ENCODE measurements at places on chromosomes 5 and 9.

- DNase-seq: no peak
Measured at GRCh38 chr5:122515709-122516431, 203.8 kb downstream of the SNCAIP start.

DNA sequence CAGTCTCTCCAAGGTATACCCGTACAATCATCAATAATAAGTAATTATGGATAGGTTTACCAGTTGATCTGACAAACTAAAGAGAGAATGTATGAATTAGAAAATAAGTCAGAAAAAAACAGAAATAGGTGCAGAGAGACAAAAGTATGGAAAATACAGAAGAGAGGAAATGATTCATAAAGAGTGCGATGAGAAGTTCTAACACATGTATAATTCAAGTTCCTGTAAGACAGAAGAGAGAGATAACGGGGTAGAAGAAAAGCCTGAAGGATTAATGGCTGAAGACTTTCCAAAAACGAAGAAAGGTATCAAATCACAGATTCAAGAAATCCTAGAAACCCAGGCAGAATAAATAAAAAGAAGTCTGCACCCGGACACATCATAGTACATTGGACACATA lies 16.2 kb upstream of the SMU1 start:
- no peak for DNase-seq

DNA sequence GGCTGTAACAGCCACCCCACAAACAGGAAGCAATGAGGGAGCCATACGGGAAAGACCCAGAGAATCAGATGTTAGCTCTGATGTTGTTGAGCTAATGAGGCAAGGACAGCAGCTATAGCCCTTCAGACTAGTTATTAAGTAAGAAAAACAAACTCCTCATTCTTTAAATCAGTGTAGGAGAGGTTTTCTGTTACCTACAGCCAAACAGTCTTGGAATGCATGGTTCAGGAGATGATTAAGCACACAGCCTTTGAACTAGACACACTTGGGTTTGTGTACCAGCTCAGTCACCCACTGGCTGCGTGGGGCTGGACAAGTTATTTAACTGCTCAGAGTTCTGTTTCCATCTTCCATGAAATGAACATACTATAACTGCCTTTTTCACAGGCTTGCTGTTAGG lies 68.1 kb downstream of the SPOCK1 start:
- no peak for DNase-seq

GRCh38 chr5:107320846-107321245 lies 349.9 kb downstream of the EFNA5 start:
- DNase-seq: no peak

- DNase-seq: peak; percentile 75
Measured at GRCh38 chr5:95808686-95809413, 13.7 kb downstream of the GLRX start.

- DNase-seq: no peak
Measured at GRCh38 chr5:159392871-159393270, 62.6 kb upstream of the IL12B start.

DNA sequence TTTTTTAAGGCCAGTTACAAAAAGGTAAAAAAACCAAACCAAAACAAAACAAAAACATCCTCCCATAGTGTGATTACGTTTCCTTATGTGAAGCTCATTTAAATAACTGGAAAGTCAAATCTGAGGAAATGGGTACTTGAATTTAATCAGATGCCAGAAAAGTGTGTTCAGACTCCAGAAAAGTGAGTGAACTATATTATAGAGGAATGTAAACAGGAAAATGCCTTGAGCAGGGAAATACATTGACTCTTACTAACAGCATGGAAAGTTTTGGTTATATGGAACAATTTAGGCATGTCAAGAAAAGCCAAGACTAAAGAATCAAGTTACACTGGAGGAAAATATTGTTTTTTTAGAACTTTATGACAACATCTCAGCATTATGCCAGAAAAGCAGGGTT lies 37.8 kb upstream of the RNF20 start:
- DNase-seq: no peak

DNA sequence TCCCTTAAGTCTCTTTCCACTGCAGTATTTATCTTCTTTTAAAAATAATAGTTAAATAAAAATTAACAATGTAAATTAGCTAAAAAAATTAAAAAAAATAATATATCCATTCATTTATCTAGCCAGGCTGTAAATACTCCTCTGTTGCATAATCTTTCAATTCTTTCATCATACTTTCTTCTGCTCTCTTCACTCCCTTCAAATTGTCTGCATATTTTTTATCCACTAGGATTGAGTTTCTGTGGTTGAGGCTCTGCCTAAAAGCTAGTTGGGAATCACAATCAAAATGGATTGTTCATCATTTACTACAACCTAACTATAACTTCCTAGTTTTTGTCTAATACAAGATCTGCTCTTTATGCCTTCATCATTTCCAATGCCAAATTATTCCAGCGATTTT lies 182.2 kb downstream of the PDE4D start:
- no peak for DNase-seq

- no peak for DNase-seq
Measured at GRCh38 chr5:13766236-13766635, 178.3 kb downstream of the DNAH5 start.

DNA sequence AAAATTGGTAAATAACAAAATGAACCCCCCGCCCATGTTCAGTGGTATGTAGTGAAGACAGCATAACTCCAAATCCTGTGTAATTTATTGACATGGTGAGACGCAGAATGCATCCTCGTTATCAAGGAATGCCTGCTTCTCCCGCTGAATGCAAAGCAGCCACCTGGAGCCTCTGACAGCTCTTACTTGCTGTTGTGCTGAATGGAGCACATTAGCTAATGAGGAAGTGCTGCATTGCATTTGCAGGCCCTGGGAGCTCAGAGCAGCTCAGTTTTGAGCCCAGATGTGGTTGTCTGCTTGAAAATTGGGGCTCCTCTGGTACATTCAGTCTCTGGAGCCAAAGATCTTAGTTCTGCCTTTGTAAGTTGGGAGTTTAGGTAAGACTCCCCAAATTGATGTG lies 28.9 kb downstream of the PLAC8L1 start:
- DNase-seq: no peak

GRCh38 chr9:91119679-91120078 lies 242.0 kb downstream of the AUH start:
- DNase-seq: no peak

- DNase-seq: no peak
Measured at GRCh38 chr9:121318631-121319382, 50.8 kb downstream of the GSN start.

GRCh38 chr9:134032456-134033222 lies 7.4 kb downstream of the BRD3OS start:
- no peak for DNase-seq

- no peak for DNase-seq
Measured at GRCh38 chr5:172420235-172420939, 33.9 kb downstream of the SH3PXD2B start.

DNA sequence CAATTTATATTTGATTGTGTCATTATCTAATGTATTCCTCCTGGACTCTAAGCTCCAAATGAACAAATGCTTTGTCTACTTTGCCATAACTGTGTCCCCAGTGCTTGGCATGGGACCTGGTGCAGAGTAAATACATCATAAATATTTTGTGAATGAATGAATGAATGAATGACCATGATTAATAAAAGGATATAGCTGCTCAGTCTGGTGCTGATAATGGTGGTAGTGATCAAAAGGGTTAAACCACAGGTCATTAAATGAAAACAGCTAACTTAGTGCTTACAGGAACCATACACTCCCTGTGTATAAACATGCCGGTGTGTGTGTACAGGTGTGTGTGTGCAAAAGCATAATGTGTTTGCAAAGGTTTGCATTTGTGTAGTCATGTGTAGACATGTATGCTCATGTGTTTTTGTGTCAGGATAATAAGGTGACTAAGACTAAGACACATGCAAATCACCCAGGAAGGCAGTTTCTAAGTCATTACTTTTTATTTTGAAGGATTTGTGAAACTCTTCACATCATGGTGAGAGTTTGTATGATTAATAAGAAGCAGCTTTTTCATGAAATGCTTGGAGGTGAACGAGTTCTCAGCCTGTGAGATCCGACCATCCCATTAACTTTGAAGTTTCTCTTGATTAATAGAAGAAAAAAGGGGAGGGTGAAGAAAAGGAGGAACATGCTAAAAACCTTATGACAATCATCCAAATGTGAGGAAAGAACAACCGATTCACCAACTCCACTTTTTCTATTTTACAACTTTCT lies 24.6 kb downstream of the SPARC start:
- no peak for DNase-seq

DNA sequence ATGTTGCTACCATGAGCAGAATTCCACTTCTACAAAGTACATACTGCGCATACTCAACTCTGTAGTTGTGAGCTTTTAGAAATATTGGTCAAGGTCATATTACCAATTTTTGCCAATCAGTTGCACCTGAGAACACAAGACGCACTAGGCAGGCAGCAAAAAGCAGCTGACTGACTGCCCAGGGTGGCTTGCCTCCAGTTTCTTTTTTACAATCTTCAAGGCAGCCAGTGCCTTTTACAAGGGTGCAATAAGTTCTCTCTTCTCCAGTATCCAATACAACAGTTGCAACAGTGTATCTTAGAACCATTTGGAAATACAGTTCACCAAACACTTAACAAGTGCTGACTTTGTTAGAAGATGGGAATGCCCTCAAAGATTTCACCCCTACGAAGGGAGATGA lies 16.1 kb upstream of the FOXB2 start:
- DNase-seq: no peak

DNA sequence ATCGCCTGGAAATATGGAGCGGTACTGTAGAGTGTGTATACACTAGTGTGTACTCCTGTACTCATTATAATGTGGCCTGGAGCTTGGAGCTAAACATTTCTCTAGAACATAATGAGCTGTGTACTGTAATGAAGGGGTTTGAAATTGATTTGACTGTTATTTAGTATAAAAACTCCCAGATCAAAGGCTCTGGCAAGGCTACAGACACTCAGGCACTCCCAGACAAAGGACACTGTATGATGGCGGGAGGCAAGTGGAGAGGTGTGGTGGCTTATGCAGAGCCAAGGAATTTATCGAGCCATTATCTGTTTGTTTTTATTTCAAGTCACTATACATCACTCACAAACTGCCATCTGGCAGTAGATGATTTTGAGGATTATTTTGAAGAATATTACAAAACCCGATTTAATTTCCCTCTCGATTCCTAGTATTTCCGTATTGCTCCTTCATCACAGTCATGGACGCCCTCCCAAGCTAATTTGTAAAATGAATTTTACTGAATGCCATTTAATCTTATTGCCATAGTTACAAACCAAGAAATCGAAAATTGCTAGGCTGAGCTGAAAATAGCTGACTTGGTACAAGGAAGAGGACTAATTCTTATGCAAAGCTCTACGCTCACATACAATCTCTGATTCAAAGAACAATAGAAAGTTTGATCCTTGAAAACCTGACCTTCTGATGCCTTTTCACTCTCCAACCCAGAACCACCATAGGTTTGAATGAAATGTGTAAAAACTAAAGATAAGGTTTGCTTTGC lies 240.2 kb upstream of the SEMA6A start:
- DNase-seq: no peak

- no peak for DNase-seq
Measured at GRCh38 chr9:93708987-93709302, 132.6 kb downstream of the PHF2 start.

GRCh38 chr9:88462191-88462590 lies 72.8 kb upstream of the NXNL2 start:
- no peak for DNase-seq

GRCh38 chr9:1960342-1961042 lies 54.7 kb upstream of the SMARCA2 start:
- no peak for DNase-seq

DNA sequence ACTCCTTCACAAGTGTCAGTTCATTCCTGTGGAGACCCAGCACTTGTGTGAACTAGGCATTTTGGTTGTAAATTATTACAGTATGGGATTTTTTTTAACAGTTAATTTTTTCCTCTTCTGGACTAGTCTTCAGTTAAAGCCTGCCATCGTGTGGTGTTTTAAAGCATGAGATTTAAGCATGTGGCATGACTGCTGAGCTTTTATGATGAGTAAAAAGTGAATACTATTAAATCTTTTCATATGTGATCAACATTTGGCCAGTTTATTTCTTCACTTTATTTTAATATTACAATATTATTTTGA lies 25.0 kb downstream of the LMNB1 start:
- DNase-seq: no peak

DNA sequence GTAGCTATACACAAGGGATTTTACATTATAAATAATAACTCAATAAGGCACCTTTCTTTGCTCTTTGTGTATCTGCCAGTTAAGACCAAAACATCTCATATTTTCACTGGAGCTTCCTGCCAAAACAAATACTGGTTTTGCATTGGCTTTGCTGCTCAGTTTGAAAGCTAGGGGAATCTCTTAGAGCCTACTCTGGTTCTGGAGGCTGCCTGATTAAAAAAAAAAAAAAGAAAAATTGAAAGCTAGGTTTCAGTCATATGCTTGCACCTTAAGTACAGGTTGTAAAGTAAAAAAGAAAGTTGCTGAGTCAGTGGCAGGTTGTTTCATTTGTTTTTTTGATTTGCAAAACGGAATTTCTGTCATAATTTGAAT lies 2.3 kb downstream of the DENND4C start:
- no peak for DNase-seq

- DNase-seq: no peak
Measured at GRCh38 chr5:176162198-176162597, 76.0 kb upstream of the SIMC1 start.

GRCh38 chr5:9888501-9888901 lies 258.4 kb upstream of the TAS2R1 start:
- DNase-seq: no peak

- DNase-seq: no peak
Measured at GRCh38 chr5:176723440-176723839, 76.2 kb downstream of the TSPAN17 start.

- DNase-seq: no peak
Measured at GRCh38 chr9:130480673-130481072, 35.9 kb downstream of the ASS1 start.

DNA sequence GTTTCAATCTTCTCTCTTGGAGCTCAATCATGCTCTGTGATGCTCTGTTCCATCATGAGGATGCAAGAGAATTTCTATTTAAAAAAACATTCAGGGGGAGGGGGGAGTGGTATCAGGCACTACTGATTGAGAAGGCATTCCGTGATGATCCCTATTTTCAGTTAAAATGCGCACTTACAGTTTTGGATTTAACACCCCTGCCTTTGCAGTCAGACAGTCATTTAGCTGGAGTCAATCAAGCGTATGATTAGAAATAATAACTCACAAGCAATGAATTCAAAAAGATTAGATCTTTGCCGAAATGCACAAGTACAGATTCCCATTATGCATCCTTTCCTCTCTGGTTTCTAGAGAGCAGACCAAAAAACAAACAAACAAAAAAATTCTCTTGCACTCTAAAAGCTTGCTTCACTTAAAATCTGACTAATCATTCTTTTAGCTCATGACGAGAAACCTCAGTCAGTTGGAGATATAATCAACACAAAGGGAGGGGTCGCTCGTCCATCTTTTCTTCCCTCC lies 55.4 kb downstream of the EFNA5 start:
- no peak for DNase-seq

DNA sequence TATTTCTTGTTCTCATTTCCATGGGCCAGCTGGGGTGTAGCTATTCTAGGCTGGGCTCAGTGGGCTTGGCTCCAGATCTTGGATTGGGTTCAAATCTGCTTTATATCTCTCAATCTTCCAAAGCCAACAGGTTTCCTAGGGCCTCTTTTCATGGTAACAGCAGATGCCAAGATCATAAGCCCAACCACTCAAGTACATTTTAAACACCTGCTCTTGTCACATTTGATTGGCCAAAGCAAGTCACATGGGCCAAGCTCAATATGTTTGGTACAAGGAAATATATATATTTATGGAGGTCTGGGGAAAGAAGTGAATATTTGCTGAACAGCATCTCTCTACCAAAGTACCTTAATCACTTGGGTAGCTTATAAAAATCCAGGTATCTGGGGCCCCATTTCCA lies 49.5 kb downstream of the MRRF start:
- no peak for DNase-seq

Data from activated T-cell treated with anti-CD3 and anti-CD28 coated beads, Interleukin-2, amount 50 U/mL, for 24 hours (primary cell).